CD4-positive, alpha-beta T cell treated with Interleukin-6 at 100 ng/mL for 8 hours (primary cell): ENCODE measurements at places on chromosomes 4 and X.
A peak's percentile ranks its signal among the peaks of the same experiment; 100 is the strongest.

GRCh38 chr4:179116581-179116980 lies 1674.3 kb upstream of the AGA start:
- DNase-seq, result no peak

DNA sequence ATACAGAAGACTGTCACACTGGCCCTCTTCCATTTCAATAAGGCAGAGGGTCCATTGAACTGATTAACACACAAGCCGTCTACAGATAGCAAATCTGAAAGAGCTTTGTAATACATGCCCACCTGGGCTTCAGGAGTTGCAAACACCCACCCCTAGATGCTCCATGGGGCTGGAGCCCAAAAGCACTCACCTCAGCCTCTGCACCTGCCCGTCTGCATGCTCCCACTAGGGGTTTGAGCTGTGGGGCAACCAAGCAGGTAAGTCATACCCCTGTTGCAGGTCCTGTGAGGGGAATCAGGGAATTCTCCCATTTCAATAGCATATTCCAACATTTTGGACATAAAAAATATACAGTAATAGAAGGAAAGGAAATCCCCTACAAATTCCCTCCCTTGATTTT lies 243.0 kb upstream of the KCNIP4 start:
- no peak for DNase-seq

DNA sequence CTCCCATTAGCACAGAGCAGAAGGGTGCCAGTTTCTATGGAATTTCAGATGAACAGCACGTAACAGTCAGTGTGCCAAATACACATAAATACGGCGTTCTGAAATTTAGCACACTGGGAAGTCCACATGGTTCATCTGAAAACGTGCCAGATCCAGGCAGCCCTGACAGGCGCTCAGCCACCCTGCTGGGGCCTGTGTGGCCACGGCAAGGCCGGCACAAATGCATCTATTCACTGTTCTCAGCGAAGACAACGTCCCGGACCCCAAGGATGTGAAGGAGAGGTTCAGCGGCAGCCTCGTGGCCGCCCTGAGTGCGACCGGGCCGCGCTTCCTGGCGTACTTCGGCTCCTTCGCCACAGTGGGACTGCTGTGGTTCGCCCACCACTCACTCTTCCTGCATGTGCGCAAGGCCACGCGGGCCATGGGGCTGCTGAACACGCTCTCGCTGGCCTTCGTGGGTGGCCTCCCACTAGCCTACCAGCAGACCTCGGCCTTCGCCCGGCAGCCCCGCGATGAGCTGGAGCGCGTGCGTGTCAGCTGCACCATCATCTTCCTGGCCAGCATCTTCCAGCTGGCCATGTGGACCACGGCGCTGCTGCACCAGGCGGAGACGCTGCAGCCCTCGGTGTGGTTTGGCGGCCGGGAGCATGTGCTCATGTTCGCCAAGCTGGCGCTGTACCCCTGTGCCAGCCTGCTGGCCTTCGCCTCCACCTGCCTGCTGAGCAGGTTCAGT lies 15.6 kb downstream of the DGKQ start:
- no peak for DNase-seq

- no peak for DNase-seq
Measured at GRCh38 chr4:100294356-100294755, 104.1 kb upstream of the DDIT4L start.

- no peak for DNase-seq
Measured at GRCh38 chr4:80685214-80685613, 345.3 kb upstream of the BMP3 start.

- no peak for DNase-seq
Measured at GRCh38 chr4:98977557-98977956, 18.0 kb upstream of the METAP1 start.

DNA sequence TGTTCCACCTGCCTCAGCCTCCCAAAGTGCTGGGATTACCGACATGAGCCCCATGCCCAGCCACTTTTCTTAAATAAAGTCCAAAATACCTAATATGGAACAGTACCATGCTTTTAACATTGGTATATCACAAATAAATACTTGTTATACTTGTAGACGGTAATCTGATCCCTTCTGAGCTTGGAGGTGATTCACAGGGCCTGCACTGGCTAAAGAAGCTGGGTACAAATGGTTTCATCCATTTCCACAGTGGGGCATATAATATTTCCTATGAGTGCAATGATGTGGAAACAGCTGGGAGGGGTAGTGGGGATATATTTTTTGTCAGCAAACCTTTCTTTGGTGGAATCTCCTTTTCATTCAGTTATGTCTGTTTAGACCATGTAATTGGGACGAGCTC lies 35.8 kb downstream of the PLK4 start:
- DNase-seq, result no peak

- DNase-seq, result no peak
Measured at GRCh38 chr4:185332575-185333464, 62.9 kb downstream of the LRP2BP start.

GRCh38 chr4:146292508-146292907 lies 78.2 kb downstream of the REELD1 start:
- no peak for DNase-seq

DNA sequence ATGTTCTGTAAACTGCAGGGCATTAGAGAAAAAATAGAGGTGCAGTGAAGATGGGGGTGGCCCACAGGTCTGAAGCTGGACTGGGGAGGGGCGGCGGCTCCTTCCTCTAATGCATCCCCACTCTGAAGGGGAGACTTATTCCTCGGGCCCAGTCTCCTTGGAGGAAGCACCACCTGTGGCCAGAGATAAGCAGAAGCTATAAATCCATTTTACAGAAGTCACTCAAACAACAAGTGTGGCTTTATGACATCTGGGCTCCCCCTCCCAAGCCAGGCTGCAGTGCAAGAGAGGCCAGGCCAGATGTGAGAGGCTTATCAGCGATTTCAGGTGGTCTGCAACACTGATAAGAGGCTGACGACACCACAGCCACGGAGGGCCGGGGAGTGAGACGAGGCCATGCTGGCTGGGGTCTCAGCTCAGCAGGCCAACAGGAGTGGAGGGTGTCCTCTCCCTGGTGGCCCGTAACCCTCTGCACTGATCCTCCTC lies 15.8 kb downstream of the CYTL1 start:
- no peak for DNase-seq

- no peak for DNase-seq
Measured at GRCh38 chrX:127057891-127058619, 238.5 kb downstream of the PRR32 start.

- DNase-seq, result no peak
Measured at GRCh38 chr4:110595583-110595982, 27.3 kb downstream of the PITX2 start.

DNA sequence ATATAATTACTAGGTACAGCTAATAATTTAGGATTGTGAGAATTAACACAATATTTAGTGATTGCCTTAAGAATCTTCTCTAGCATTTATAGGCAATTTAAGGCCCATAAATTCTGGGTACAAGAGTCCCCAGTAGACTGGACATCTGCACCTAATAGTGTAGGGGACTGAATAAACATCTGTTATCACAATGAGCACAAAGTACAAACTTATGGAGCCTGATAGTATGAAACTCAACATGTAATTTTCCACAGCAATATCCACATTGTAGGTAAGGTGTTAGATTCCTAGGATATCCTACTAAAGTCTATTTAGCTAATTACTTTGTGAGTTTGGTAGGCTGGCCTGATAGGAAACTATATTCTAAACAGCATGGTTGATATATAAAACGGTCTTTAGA lies 178.3 kb downstream of the FAM13A start:
- DNase-seq, result no peak

GRCh38 chrX:276581-277201 lies 4.5 kb upstream of the PLCXD1 start:
- DNase-seq, result no peak

- DNase-seq, result no peak
Measured at GRCh38 chr4:117331817-117332216, 246.4 kb upstream of the TRAM1L1 start.

DNA sequence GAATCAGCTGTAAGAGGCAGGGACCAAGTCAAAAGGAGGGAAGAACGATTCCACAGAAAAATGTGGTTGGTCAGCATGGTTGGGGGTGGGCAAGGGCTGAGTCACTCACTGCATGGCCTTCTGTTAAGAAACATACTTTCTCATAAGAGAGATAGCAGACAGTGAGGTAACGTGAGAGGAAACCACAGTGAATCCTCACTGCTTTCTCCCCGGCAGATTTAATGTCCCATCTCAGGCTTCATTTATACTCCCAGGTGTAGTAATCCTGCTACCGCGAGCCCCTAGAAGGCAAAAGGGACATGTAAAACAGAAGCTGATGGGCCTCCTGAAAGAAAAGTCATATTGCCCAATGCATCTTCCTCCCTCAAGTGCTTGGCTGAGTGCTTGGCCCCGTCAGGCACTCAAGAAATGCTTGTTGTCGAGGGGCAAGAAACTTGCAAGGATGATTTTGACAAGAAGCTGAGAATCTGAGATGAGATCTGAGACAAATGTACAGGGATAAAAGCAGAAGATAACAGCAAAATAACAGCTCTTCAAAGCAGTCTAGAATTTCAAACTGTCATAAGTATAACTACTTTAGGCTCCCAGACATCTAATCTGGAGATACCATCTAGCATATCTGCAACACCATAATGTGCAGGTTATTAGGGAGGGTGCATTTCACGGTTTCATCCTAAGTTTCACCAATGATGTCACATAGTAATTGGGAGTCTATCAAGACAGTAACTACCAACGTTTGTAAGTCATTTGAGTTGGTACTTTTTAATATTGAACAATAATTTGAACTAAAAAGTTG lies 40.2 kb downstream of the SH3KBP1 start:
- no peak for DNase-seq

DNA sequence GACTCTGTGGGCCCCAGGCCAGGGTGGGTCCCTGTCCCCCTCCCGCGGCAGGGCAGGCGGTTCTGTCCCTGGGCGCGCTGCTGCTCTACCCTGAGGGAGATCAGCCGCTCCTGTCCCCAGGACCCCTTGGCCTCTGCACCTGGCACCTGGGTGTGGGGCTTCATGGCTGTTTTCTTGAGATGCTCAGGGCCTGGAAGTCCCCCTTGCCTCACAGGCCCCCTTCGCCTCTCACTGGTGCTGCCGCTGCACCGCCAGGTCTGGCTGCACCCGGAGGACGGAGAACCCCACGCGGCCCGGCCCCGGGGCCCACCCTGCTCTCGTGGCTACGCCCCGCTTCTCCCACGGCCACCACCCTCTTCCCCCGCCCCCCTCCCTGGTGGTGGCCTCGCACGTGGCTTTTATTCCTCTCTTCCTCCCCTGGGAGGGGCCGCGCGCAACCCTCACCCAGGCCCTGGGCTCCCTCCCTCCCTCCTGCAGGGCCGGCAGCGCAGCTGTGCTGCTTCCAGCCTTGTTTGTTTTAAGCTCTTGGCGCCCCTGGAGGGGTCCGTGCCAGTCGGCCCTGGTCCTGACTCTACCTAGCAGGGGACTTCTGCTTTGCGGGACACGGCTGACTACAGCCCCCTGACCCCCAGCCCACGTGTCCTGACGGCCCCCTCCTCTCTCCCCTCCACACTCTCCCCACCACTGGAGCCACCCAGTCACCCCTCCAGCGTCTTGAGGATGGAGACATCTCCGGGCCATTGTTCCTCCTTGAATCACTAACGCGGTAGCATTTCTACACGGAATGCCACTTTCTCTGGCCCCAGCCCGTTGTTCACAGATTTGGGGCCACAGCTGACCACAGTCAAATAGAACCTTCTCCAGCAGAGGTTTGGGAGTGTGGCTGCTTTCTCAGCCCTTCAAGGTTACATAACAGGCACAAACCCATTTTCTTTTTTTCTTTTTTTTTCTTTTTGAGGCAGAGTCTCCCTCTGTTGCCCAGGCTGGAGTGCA lies 20.6 kb upstream of the CLDN24 start:
- no peak for DNase-seq

GRCh38 chr4:76799718-76800117 lies 98.2 kb downstream of the SOWAHB start:
- no peak for DNase-seq

- no peak for DNase-seq
Measured at GRCh38 chr4:92333016-92333415, 29.2 kb downstream of the GRID2 start.

DNA sequence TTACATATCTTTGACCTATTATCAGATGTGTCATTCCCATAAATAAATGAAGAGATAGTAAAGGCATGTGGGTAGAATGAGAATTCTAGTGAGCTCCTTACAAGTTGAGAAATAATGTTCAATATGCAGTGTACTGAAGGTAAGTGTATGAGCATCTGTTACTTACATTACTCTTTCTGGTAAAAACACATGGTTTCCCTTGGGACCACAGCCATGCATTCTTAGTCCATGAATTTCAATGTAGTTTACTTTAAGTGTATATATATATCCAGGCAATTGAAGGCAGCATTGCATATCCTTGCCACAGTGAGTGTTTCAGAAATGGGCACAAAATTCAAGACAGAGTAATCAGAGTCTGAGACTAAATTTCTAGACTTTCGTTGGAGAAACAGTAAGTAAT lies 277.2 kb downstream of the CXXC4 start:
- no peak for DNase-seq

- DNase-seq, result no peak
Measured at GRCh38 chrX:55624403-55624802, 1.2 kb downstream of the FOXR2 start.

- no peak for DNase-seq
Measured at GRCh38 chrX:79452881-79453280, 85.7 kb upstream of the ITM2A start.

DNA sequence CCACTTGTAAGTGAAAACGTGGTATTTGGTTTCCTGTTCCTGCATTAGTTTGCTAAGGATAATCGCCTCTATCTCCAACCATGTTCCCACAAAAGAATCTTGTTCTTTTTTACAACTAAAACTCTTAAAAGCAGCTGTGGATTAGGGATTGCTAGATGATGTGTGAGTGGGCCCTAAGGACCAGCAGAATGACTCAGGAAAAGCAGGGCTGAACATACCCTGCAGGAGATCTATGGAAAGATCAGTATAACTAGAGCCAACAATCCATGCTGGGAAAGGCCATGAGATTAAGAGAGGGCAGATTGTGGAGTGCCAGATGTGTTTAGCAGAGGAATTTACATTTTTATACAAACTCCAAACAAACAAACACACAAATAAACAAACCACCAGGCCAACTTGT lies 128.4 kb upstream of the TMEM164 start:
- no peak for DNase-seq

DNA sequence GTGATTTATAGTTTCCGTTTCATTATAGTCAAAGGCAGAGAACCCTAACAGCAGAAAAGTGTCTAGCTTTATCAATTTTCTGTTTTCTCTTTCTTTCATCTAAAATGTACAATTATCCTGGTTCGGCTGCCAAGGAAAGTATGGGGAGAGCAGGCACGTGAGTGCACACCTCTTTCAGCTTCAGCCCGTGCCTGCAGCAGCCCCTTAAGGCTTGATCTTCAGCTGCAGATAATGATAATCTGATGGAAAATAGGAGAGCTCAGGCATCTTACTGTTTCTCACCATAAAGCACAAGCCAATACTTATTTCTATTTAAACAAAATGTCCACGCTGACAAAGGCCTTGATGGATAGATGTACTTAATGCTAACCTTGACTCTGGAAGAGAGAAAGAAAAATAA lies 334.4 kb downstream of the UNC5C start:
- no peak for DNase-seq

- peak; percentile 25 for DNase-seq
Measured at GRCh38 chr4:10123227-10124101, 6.9 kb upstream of the WDR1 start.

GRCh38 chrX:139971394-139971749 lies 6.1 kb upstream of the CXorf66 start:
- no peak for DNase-seq
